ENCODE measurements at places on chromosomes 13 and 19.

GRCh38 chr13:34003656-34004055, 185.7 kb downstream of the RFC3 start:
- no peak for DNase-seq

DNA sequence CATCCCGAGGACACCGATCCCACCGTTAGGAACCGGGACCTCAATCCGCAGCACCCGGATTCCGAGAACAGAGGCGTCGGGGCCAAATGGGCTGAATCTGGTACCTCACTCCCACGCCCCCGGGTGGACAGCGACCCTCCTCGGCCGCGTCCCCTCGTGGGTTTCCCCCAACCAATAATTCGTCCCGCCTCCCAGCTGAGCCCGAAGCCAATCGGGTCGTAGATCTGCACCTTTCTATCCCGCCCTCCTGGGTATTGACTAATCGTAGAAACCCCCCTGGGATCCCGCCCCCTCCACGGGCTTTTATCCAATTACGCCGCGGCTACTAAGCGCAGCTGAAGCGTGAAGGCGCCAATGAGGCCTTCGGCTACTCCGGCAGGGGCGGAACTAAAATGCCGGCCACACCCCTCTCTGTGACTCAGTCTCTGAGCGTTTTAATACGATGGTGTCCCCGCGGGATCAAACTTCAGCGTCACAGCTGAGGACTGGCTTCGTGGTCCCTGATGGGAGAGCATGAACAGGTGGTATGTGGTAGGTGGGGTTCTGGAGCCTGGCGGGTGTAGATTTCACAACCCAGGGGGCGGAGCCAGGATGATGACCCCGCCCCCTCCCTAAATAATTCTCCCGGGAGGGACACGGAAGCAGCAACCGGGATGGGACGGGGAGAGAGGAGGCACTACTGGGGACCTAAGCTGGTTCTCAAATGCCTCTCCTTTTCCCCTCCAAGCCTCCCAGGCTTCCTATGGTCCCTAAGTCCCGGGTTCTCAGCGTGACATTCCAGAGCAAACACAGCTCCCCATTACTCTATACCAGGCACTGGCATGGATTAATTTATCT, at the start of the genes CCDC159 and TMEM205:
CCDC159 (plus strand) TSS at position 416 of the 837 bp plus-strand sequence; CDS start at position 504, 88 bp downstream.
TMEM205 (minus strand) TSS at position 165 of the 837 bp plus-strand sequence. CDS start 649 bp downstream, outside the sequence.
- DNase-seq: peak; percentile 95

DNA sequence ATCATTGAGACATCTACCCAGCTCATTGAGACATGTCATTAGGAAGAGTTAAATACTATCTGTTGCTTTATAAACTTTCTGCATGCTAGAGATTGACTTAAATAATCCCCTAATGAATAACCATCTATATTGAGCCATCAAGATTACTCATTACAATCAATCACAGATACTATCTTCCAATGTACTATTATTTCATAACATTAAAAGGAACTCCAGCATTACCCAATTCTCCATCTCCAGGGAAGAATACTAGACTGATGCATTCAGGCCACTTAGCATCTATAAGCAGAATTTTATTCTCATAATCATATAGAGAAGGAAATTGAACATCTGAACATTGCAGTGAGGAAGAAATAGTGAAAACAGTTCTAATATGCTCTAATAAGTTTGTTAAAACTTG, 8.0 kb downstream of the EPSTI1 start:
- DNase-seq: no peak

DNA sequence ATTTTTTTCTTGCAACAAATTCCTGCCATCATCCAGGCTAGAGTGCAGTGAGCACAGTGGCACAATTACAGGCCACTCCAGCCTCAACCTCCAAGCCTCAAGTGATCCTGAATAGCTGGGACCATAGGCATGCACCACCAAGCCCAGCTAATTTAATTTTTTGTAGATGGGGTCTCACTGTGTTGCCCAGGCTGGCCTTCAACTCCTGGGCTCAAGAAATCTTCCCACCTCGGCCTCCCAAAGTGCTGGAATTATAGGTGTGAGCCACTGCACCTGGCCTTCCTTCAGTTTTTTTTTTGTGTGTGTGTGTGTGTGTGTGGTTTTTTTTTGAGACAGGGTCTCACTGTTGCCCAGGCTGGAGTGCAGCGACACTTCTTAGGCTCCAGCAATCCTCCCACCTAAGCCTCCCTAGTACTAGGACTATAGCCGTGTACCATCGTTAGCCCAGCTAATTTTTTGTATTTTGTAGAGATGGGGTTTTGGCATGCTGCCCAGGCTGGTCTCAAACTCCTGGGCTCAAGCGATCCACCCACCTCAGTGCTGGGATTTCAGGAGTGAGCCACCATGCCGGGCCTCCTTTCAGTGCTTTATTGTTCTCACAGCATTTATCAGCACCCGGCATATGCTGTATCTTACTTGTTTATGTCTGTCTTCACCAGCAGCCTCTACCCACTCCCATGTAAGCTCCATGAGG, 5.9 kb upstream of the SRRM5 start:
- no peak for DNase-seq

GRCh38 chr13:35954207-35954560, 177.0 kb downstream of the DCLK1 start:
- no peak for DNase-seq

DNA sequence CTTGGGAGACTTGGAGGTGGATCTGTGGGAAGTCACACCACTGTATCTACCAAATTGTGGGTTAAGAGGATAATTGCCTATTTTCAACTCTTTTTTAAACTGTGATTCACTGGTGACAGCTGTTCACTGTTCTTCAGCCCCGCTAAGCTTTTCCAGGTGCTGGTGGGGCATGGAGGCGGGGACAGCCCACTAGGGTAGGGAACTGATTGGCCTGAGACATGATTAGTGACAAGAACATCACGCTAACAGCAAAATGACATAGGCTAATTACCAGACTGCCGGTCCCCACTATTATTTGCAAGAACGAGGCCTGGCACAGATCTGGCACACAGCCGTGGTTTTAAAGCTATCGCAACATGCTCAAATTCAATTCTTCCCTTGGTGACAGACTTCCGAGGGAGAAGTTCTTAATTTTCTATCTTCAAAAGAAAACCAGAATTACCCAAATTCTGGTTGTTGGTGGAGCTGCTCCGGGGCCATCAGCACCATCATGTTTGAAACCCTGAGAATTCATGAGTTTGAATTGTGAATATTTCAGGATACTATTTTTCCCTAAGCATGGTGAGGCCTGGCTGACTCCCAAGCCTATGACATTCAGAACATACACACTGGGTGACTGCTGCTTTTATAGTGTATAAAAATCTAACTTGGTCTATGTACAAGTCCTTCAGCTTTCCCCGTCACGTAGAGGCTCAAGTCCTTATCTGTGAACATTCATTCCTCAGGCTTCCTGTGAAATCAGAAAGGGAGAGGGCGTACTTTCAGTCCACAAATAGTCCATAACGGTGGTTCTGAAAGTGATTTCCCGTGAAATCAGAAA, 17.9 kb downstream of the DOCK9 start:
- no peak for DNase-seq

DNA sequence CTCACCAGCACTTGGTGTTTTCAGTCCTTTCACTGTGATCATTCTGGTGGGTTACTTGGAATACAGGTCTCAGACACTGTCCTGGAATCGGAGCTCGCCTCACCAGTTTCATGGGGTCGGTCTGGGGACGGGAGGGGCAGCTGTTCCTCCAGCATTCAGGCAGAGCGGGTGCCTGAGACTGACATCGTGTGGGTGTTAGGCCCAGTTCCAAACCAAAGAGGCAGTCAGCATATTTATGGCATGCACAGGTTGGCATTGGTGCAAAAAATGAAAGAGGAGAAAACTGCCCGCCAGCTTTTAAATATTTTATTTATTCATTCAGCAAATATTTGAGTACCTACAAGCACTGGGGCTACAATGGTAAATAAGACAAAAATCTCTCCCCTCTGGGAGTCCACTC, 20.1 kb downstream of the PLEKHF1 start:
- DNase-seq: no peak
